ENCODE measurements at places on chromosomes 12 and 14. TPM values are rescaled to one million over a fixed set of nuclear protein-coding genes. Genes with fewer than 3 reads are reported as not detected.
A peak's percentile ranks its signal among the peaks of the same experiment; 100 is the strongest.

Gene SERPINA4
- total RNA-seq: not detected

Gene IRAK3
- 0.45 TPM for total RNA-seq

GRCh38 chr12:101722392-101722791 lies 16.9 kb downstream of the SYCP3 start:
- no peak for DNase-seq

Gene KRT82
- total RNA-seq: not detected

Gene CCDC38
- not detected for total RNA-seq

DNA sequence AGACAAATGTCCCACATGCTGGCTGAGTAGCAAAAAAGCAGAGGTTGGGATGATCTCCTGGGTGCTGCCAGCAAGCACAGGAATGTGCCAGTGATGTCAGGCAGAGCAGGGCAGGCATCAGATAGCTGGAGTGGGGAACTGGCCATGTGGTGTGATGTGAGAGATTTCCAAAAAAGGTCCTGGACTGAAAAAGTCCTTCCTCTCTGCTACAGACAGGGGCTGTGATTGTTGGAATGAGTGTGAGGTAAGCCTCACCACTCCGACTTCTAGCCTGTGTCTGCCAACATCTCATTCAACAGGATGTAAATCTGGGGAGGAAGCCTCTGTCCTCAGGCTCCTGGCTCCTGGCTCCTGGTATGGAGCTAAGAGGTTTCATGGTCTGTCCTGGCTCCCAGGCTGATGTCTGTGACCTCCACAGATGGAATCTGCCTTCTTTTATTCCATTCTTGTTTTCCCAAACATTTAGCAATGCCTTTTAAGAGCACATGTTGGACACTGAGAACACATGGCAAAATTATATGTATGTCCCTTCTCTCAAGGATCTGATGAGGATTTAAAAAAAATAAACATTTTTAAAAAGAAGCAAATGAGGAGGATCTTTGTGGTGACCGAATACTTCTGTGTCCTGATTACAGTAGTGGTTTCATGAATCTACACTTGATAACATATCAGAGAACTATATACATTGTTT lies 50.1 kb upstream of the STK38L start:
- no peak for DNase-seq

GRCh38 chr12:102643879-102644575 lies 163.7 kb upstream of the IGF1 start:
- DNase-seq: no peak

DNA sequence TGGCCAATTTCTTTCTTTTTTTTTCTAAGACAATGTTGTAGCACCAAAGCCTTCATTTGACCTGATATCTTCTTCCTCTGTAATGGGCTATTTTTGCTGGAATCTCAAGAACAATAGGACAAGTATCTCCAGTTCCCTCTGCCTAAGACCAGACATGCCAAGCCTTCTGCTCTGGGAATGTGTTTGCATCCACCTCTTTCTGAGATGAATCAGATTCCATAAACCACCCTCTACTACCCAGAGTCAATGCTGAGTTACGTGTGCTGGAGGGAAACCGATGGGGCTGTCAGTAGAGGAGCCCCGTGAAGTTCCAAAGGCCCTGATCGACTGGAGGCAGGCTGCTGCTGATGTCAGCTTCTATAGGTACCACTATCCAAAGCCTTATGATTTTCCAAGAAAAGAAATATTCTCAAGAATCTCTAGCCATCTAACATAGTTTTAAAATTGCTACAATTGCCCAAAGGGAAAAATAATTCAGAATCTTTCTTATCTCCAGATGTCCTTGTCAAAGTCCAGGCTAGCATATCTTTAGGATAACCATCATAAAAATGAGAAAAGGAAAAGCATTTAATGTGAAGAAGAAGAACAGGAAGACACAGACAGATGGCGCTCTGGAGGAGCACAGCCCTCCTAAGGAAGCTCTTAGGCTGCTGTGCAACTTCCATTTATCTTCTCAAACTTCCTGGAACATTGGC lies 101.9 kb downstream of the SLC8A3 start:
- peak; percentile 10 for DNase-seq

Gene DBX2
- not detected for total RNA-seq

DNA sequence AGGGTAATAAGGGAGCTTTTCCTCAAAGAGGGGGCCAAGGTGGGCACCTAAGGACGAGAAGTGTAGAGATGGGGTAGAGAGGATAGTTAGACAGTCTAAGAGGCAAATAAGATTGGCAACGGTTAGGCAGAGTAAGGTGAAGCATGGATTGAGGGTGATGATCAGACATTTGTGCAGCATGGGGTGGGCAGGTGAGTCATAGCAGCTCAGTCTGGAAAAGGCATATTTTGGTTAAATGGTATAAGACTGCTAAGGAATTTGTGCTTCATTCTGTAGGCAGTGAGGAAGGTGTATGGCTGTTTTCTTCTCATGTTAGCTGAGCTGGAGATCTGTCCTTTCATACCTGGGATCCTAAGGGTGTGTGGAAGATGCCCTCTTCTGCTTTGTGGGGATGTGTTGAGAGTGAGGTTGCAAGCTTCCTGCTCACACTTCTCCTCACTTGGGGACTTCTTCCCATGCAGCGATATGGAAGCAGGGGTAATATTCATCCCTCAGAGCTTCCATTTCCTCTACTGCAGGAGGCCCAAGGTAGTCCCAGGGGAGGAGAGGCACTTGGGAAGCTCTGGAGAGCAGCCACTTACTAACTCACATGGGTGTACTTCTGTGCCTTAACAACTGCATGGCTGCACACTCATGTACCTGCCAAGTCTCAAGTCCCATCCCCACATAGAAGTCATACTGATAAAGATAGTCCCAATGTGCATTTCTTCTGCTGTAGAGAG lies 28.9 kb downstream of the GSG1 start:
- DNase-seq: no peak

DNA sequence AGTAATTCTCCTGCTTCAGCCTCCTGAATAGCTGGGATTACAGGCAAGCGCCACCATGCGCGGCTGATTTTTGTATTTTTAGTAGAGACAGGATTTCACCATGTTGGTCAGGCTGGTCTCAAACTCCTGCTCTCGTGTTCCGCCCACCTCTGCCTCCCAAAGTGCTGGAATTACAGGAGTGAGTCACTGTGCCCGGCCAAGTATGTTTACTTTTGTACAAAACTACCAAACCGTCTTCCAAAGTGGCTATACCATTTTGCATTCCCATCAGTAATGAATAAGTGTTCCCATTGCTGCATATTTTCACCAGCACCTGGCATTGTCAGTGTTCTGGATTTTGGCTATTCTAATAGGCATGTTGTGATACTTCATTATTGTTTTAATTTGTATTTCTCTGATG lies 8.4 kb upstream of the KRT6A start:
- DNase-seq: no peak

GRCh38 chr14:31449971-31450610 lies 7.2 kb downstream of the DTD2 start:
- DNase-seq: no peak

- DNase-seq: no peak
These were observed 24.0 kb upstream of the CKAP4 start for GRCh38 chr12:106271575-106272505.

GRCh38 chr14:92922883-92923743 lies at the start of gene CHGA:
CHGA (plus strand) TSS chr14:92923150; CDS start chr14:92923360, 210 bp downstream.
- peak; percentile 65 for DNase-seq

Gene MLEC
- 92.9 TPM for total RNA-seq

GRCh38 chr12:55771736-55772135 lies 28.8 kb downstream of the GDF11 start:
- no peak for DNase-seq

Gene TAS2R43
- not detected for total RNA-seq

DNA sequence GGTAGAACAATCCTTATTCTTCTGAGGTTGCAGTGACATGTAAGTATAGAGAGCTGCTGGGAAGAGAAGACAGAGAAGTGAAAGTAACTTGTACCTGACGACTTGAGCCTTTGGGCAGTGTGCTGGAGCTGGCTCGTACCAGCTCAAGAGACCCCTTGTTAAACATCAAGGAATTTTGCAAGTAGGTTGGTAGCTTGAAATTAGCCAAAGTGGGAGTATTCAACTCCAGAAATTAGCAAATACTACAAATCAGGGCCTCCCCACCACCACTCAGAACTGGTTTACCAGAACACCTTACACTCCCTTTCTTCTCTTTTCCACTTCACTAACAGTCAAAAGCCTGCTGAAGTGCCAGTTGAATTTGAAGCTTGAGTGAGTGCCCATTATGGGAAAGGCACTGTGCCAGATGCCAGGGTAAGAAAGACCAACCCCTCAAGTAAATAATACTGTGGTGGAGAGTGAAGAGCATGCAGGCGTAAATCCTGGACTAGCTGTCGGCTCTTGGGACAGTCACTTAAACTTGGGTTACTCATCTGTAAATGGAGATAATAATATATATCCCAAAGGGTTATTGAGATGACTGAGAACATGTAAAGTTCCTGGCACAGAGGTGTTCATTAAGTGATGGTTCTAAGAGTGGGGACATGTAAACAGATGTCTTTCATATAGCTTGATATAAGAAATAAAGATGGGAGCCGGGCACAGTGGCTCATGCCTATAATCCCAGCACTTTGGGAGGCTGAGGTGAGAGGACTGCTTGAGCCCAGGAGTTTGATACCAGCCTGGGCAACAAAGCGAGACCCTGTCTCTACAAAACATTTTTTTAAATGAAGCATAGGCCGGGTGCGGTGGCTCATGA lies 27.0 kb upstream of the EID3 start:
- DNase-seq: no peak

- no peak for DNase-seq
These were observed 71.2 kb downstream of the GALNT4 start for GRCh38 chr12:89453121-89453978.

- DNase-seq: no peak
These were observed 3.5 kb downstream of the XRCC3 start for GRCh38 chr14:103711516-103712431.

- no peak for DNase-seq
These were observed 58.1 kb downstream of the DAAM1 start for GRCh38 chr14:59246566-59246965.

DNA sequence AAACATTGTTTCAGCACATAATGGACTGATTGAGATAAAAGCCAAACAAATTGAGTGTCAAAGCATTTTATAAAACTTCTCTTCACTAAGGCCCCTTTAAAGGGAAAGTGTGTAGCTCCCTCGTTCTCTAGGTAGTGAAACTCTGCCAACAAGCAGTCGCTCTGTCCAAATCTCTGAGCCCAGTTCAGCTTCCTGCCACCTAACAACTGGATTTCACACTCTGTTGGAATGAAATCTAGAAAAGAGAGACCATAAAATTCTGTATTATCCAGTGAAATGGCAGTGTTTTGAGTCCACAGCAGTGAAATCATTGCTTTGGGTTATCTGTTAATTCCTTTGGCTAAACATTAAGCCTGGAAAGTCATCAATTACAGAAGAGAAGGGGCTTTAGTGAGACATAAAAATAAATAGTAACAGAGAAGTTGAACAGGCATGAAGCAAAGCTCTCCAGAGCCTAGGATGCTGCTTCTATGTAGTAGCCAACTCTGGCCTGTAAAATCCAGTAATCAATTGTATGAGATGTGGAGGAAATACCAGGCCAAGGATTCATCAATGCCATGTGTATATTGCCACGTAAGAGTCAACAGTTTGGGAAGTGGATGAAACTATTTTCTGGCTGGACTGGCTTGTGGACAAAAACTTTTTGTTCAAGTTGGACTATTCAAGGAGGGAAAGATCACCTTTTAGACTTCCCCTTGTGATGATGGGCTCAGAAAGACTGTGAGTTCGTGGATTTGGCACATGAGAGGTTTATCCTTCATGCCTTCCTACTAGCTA lies 122.5 kb downstream of the WIF1 start:
- no peak for DNase-seq

Gene FAM181A
- total RNA-seq: not detected

- no peak for DNase-seq
These were observed 21.9 kb downstream of the OS9 start for GRCh38 chr12:57715786-57716185.

DNA sequence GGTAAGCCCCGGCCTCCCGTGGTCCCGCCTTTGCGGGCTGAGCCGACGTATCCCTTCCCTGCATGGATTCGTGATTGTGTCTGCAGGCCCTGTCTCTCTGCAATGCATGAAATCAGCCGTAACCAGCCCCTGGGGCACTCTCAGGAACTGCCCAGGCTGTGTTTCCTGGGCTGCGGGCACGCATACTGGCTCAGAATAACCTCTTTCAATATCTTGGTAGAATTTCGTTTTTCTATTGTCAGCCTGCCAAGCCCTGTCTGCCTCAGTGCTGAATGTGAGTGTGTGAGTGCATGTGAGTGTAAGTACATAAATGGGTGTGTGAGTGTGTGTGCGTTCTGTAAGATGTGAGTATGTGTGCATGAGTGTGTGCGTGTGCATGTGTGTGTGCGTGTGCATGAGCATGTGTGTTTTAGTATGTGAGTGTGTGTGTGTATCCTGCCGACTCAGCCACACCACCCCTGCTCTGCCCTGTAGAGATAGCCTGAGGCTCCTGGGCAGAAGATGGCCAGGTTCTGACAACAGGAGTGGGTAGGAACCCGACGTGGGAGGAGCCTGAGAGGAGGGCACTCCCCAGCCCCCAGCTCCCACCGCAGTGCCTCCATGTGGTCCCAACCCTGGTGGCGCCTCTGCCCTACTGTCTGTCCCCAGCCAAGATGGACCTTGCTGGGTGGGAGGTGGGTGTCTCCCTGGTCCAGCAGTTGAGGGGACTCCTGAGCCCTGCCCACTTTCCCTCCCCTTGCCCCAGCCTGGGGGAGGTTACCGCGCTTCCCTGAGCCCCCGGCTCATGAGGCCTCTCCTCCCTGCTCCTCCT lies 268.8 kb downstream of the ADGRD1 start:
- peak; percentile 36 for DNase-seq

DNA sequence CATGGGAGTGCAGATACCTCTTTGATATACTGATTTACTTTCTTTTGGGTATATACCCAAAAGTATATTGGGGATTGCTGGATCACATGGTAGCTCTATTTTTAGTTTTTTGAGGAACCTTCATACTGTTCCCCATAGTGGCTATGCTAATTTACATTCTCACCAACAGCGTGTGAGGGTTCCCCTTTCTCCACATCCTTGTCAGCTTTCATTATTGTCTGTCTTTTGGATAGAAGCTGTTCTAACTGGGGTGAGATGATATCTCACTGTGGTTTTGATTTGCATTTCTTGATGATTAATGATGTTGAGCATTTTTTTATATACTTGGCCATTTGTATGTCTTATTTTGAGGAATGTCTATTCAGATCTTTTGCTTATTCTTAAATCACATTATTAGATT lies 44.1 kb upstream of the JDP2 start:
- DNase-seq: no peak

- DNase-seq: no peak
These were observed 532 bp upstream of the PRKD1 start for GRCh38 chr14:29928117-29928640.

DNA sequence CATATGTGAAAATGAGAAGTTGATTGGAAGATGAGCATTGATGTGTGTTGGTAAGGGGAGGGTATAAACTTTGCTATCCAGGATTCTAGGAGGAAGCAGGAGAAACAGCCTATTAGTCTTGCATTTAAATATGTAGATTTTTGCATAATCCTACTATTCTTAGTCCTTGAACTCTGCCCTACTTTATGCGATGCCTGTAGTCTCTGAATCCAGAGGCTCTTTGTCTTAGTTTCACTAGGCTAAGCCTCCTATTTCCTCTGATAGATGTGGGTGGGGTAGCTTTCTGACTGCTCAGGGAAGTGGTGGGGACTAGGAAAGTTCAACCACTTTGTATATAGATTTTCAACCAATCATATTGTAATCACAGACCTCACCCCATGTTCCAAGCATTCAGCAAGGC lies 49.5 kb upstream of the KCNC2 start:
- no peak for DNase-seq
